ENCODE measurements at places on chromosomes 7 and 10.

DNA sequence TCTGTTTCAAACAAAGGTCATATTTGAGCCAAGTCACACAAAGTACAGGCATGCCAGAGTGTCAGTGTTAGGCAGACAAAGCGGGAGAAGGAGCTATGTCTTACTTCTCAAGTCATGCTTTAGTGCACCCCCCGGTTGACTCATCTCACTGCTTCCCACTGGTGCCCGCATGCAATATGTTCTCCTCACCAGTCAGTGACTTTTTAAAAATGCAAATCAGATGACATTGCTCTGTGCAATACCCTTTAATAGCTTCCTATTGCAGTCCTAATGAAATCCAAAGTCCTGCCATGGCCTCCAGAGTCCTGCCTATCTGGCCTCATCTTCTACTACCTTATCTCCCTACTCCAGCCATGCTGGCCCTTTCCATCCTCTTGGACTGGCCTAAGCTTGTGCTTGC lies 429.1 kb downstream of the ACTR3B start:
- DNase-seq, result no peak

DNA sequence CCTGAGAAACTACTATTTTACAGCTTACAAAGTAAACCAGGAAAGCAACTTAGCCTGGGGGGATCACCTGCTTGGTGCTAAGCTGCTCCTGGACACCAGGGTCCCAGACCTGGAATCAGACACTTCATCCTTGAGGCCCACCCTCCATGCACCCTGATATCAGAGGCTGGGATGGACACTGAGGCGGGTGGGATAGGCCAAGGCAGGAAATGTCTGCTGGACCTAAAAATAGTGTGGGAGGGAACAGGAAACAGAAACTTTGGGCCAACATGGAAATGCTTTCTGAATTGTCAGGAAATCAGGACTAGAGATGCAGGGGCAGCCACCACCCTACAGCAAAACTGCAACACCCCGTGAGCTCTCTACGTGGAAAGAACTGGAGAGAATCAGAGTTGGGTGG lies 101.5 kb upstream of the PODXL start:
- DNase-seq, result no peak

DNA sequence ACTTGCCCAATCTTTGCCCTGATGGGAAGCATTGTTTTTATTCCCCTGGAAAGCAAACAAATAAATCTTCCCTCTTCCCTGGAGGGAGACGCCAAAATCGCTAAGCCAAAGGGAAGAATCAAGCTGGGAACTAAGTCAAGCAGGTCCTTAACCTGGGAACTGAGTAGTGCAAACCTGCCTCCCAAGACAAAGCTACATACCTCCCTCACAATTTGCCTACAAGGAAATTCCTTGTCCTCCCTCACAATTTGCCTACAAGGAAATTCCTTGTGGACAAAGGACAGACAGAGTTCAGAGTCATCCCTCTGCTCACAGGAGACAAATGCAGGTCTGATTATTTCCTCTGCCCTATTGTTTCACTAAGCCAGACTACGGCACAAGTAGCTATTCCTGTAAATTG lies 50.5 kb downstream of the SPOCK2 start:
- peak; percentile 55 for DNase-seq

GRCh38 chr7:28269700-28270361 lies 89.2 kb upstream of the JAZF1 start:
- no peak for DNase-seq

- DNase-seq, result no peak
Measured at GRCh38 chr7:17912050-17912449, 28.2 kb downstream of the SNX13 start.

GRCh38 chr7:8260871-8261694 lies 884 bp downstream of the ICA1 start:
- DNase-seq, result no peak

DNA sequence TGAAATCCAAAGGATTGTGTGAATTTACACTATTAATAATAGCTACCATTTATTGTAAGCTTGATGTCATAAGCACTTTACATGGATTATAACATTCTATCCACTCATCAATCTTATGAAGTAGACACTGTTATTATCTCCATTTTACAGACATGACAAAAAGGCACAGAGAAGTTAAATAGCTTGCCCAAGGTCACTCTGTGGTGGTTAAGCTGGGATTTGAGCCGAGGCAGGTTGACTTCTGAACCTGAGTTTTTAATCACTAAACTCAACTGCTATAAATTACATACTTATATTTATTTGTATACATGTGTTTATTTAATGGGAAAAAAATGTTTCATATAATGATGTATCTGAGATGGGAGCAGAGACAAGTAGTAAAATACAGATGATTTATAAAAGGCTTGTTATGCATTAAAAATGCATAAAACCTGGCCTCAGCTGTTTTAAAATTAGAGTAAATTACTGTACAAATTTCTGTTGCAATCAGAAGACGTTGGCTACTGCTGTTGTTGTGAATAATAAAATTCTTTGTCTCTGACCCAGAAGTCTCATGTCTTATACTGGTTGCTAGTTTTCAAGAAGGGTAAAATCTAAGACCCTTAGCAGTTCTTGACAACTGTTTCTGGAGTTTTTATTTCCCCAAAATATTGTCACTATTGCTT lies 61.1 kb upstream of the CALD1 start:
- DNase-seq, result no peak

- no peak for DNase-seq
Measured at GRCh38 chr10:35191523-35191922, 64.9 kb downstream of the CREM start.

DNA sequence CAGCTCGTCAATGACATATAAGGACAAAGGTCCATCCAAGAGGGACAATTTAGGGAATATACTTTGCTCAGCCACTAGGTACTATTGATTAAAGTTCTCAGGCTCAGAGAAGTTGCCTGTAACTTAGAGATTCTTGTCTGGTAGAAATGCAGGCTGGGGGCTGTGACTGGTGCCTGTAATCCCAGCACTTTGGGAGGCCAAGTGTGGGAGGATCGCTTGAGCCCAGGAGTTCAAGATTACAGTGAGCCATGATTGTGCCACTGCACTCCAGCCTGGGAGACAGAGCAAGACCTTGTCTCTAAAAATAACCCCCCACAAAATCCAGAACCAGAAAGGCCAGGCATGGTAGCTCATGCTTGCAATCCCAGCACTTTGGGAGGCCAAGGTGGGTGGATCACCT lies 36.2 kb upstream of the ACTR3B start:
- no peak for DNase-seq

- no peak for DNase-seq
Measured at GRCh38 chr10:32299354-32299980, 47.5 kb downstream of the EPC1 start.

DNA sequence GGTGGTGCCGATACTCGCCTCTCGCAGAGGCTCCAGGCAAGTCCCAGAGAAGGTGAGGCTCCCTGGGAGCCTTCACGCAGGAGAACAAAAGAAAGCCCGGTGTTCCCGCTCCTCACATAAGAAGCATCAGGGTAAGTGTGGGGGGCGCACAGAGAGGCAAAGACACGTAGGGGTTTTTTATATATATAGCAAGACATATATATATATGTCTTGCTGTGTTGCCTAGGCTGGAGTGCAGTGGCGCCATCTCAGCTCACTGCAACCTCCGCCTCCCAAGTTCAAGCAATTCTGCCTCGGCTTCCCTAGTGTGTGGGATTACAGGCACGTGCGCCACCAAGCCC lies 61.3 kb downstream of the PDIA4 start:
- DNase-seq, result no peak

GRCh38 chr7:29033584-29033983 lies 75.5 kb upstream of the TRIL start:
- no peak for DNase-seq
